Activated T-cell treated with anti-CD3 and anti-CD28 coated beads for 4 hours (primary cell): ENCODE measurements at places on chromosomes 16 and 17.

GRCh38 chr16:58461056-58461455 lies 38.9 kb upstream of the NDRG4 start:
- DNase-seq = no peak

GRCh38 chr16:90019543-90020259 lies 445 bp upstream of the DBNDD1 start:
- DNase-seq = peak; percentile 34

GRCh38 chr16:64892835-64893785 lies 228.8 kb downstream of the CDH11 start:
- no peak for DNase-seq

DNA sequence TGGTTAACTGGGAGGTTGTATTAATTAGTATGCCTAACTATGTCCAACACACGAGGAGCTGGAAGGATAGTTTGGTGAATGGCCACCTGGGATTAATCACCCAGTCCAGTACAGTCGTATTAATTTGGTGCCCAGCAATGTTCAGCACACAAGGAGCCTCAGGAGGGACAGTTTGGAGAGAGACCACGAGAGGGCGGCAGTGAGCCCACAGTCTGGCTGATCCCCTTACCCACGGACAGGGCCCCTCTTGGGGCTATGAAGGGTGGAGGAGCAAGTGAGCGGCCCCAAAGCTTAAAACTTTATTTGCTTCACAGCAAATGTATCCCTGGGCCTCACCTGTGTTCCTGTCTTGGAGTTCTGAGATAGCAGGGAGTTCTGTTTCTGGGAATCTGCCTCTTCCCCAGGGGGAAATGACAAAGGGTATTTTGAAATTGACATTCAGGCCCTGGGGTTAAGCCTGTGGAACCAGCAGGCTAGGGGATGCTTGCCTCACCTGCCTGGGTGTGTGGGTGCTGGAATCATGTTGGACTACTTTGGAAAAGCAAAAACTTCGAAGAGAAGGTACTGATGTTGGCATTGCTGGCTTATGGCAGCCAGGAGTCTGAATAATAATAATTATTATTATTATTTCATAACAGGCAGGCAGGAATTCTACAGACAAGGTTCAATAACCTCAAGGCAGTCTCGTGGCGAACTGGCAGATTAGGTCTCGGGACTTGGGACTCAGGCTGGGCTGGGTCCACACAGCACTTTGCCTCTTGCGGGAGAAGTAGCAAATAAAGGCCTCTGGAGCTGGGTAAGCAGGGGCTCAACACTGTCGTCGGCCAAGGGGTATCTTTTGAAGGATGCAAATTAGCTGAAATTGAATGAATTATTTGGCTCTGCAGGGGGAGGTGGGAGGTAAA lies 227.6 kb upstream of the ASIC2 start:
- peak; percentile 11 for DNase-seq

- peak; percentile 8 for DNase-seq
Measured at GRCh38 chr16:48158296-48158695, 2.5 kb upstream of the ABCC12 start.

- DNase-seq = no peak
Measured at GRCh38 chr16:70706948-70707465, 21.2 kb upstream of the MTSS2 start.

- DNase-seq = no peak
Measured at GRCh38 chr17:35973333-35974260, 7.7 kb downstream of the CCL16 start.

DNA sequence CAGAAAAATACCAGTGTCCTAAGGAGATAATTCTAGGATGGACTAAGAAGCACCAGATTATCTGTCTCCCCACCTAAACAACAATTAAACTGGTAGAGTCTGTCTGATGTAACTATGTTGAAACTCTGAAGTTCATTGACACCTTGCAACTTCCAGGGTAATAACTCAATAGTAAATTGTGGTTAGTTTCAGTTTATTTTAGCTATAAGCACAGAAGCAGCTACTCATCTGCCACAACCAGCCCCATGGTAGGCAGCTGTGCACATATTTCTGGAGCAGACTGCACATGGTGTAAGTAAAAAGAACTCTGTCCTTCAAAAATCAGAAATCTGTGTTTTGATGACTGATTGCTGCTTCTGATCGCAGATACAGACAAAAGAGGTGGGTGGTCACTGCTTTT lies 852.1 kb downstream of the CDH11 start:
- DNase-seq = no peak

DNA sequence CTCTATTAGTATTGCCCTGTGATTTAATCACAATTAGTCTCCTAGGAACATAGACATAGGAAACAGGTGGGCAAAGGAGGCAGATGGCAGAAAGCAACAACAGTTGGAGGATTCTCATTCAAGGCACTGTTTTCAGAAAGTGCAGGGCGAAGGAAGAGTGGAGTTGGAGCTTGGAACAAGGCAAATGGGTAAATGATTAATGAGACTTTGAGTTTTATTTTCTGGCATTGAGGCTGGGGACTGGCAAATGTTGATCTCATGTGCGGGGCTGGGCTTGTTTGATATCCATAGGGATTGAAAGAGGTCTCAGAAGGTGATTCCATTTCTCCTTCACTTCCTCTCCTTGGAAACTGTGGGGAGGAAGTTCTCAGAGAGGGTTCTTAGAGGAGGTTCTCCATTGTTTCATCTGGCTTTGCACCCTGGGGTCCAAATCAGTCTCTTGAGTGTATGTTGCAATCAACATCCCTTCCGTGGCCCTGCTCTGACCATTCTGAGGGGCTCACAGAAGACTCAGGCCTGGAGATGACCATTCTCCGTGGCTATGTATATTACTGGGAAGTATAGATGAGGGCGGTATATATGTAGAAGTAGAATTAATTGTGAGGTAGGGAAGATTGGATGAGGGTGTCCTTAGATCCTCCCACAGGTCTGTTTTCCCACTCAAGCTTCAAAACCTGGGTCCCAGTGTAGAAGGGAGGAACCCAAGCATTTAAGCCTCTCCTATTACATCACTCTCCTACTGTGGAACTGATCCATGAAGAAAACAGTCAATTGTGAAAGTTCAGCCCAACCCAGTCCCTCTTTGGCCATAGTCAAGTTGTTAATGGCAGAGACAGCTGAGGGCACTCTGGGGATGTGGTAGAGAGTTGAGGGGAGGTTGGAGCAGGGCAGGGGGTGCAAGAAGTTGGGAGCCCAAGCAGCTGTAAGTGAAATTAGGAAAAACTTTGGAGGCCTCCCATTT lies 36.5 kb upstream of the SRSF1 start:
- DNase-seq = no peak

GRCh38 chr17:82252511-82253178 lies 20.9 kb downstream of the CSNK1D start:
- DNase-seq = no peak

DNA sequence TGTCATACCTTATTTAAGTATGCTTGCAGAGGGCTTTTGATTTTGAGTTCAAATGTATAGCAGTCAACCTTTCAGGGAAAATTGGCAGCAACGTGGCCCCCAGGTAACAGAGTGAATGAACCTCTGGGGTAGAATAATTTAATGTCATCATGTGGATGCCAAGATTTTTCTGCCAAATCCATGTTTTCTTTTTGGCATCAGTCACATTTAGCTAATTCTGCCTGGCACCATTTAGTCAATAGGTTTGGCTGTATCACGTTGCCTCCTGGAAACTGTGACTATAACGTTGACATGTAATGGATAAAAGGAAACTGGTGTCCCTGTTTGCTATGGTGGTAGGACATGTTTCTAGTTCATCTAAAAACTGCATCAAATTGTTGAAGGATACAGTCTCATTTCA lies 115.5 kb downstream of the HS3ST2 start:
- DNase-seq = no peak

DNA sequence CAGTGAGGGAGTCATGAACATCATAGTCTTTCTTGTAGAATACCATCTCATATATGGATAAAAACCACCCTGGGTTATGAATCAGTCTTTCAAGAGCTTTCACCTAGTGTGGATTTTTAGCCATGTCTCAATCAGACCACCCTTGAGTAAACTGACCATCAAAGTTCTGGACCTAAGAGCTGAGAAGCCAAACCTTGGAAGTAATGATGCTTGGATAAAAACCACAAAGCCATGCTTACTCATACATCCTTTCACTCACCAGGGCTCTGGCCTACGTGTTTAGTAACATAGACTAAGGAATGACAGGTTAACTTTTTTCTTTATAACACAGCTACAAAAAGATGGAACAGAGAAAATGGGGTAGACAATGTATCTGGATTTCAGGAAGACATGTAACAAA lies 167.2 kb downstream of the STX8 start:
- DNase-seq = no peak

GRCh38 chr16:9258423-9259051 lies 167.1 kb downstream of the HAPSTR1 start:
- DNase-seq = no peak

GRCh38 chr17:72862276-72862999 lies 230.1 kb downstream of the SLC39A11 start:
- DNase-seq = no peak

DNA sequence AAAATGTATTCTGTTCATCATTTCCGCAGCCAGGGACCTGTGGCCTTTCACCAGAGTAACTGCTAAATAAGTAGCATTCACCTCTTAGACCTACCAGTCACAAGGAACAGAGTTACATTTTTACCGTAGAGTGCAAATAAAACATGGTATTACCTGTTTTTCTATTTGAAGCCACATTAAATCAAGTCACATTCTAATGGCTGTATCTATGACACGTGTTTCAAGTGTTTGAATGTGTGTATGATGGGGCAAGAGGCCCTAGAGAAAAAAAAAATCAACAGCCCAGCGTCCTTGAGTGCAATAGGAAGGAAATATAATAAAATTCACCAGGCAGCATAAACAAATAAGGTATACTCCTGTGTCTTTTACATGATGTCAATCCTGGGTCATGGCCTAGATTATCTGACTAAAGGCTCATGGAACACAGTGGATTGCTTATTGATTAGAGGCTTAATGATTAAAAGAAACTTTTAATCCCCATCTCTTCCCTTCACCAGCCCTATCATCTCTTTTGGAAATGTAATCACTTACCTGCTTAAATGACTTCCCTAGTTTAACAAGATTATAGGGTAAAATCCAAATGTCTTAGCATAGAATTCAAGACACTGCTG lies 168.7 kb upstream of the CDH5 start:
- DNase-seq = no peak

GRCh38 chr16:29978564-29979270 lies 5.0 kb downstream of the TAOK2 start:
- DNase-seq = no peak
